Aortic smooth muscle cell (primary cell): ENCODE measurements at places on chromosomes 5 and 9. TPM values are rescaled to one million over a fixed set of nuclear protein-coding genes. Genes with fewer than 3 reads are reported as not detected.

Gene MRPL50
- total RNA-seq: 10.3 and 11.9 TPM in 2 replicates

Gene C9orf153
- 0.25 and 0.26 TPM in 2 replicates for total RNA-seq

Gene TXNDC8
- not detected in 2 replicates for total RNA-seq

Gene IFNB1
- total RNA-seq: not detected in 2 replicates

Gene ACO1
- total RNA-seq: 63.0 and 73.8 TPM in 2 replicates

Gene INSYN2B
- total RNA-seq: 0.13 and 1.4 TPM in 2 replicates

Gene PCDHB14
- total RNA-seq: 0.92 and 1.1 TPM in 2 replicates
